ENCODE measurements at places on chromosomes 3 and 15.

- no peak for DNase-seq
These were observed 151.4 kb downstream of the TIGIT start for GRCh38 chr3:114445233-114445632.

DNA sequence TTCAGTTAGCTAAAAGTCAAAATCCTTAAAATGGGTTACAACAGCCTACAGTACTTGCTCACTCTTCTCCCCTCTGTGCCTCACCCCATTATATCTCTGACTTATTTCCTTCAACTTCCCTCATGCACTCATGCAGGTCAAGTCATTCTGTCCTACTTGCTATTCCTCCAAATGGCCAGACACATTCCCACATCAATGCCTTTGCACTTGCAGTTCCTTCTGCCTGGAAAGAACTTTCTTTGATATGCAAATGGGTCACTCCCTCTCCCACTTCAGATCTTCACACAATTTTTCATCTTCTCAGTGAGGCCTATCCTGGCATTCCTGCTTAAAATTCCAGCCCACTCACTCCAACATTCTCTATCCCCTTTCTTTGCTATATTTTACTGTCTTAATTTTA lies 547.2 kb upstream of the TGFBR2 start:
- no peak for DNase-seq

- DNase-seq: no peak
These were observed 1202.3 kb downstream of the NSUN3 start for GRCh38 chr3:95265129-95265528.

DNA sequence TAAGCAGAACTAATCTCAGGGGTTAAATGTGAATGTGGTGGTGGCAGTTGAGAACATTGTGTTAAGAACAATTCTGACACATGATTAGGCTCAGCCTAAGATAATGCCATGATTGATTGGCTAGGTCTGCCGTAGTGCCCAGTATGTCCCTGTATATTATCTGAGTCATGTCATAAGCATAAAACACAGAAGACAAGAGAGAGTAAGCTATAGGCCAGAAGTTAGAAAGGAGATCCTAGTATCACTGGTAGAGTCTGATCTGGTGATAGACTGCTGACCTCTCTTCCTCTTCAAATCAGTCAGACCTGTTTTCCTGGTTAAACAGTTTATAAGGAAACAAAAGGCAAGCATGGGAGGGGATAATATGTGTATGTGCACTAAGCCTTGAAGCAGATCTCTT lies 30.1 kb upstream of the ATP8B4 start:
- no peak for DNase-seq

GRCh38 chr15:87300146-87300545 lies 956.4 kb downstream of the NTRK3 start:
- no peak for DNase-seq

- DNase-seq: no peak
These were observed 62.5 kb upstream of the HRH1 start for GRCh38 chr3:11091791-11092190.

DNA sequence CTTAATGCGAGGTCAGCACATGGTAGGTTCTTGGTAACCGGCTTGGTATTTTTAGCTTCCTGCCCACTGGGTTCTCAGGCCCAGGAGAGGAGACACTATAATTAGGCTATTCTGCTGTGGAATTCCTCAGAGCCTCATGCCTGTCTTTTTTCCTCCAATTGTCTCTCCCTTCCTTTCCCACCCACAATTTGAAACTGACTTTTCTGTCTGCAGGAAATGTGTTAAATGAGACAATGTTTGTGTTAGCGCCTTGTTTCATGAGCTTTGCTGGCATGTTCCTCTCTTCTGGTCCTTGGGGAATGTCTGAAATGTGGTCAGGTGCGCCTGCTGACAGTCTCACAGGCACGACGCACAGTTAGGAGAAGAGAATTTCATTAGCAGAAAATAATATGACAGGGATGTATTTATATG lies 223.6 kb upstream of the CTNNB1 start:
- no peak for DNase-seq

DNA sequence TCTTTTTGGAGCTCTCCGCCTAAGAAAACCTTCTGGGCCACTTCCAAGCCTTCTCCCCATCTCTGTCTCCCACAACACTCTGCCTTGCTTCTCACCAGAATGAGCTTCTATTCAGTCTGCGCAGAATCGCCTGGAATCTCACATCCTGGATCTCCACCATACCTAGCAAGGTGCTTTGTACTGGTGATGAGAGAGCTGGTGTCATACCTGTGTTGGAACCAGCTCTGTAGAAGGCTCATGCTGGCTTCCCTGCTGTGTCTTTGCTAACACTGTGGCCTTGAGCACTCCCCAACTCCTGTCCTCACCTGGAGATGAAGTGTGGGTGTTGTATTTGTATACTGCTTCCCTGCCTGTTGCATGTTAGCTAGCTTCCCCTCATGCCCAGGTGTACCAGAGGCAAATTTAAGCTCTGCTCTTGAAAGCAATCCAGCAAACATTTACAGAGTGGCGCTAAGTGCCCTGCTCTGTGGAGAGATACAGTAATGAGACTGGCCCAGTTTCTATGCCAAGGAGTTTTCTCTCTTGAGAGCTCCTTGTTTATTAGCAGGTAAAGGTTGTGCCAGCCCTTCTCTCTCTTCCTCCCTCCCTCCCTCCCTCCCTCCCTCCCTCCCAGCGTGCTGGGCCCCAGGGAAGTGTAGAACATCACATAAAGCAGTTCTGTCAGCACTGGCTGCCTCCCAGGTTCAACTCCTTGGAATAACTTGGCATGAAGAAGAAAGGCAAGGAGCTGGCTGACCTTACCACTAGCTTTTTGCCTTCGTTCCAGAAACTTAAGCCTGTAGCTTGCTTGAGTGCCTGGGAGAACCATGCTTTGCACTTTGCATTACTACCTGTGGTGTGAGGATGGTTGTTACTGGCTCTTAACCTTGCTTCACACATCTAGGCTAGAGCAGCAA lies 54.9 kb downstream of the TRIM71 start:
- DNase-seq: no peak

DNA sequence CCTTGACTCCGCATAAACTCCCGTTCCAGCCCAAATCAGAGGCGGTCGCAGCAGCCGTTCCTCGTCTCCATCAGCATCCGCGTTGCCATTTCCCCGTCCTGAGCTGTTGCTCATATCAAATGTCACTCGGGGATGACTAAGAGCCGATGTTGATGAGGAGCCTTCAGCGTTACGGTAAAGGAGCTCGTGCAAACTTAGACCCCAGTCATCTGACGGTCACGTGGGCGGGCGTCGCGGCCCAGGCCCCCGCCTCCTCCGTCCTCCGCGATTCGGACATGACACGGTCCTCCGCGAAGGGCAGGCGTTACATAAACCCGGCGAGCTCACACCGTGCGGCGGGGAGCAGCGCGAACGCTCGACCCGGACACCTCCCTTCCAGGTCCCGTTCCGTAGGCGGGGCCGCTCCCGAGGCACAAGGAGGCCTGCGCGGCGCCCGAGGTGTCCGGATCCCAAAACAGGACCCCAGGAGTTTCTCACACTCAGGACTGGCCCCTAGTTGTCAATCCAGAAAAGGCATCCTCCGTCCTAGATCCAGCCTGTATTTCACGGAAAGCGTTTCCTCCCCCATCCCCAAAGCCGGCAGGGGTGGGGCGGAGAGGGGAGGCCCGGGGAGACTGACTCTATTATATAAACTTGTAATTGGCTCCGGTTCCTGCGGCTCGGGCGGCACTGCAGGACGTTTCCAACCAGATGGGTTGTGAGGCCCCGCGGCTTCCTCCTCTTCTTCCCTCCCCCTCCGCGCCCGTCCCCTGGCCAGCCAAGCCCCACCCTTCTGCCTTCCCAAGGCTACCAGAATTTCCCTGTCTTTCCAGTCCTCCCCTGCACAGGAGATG lies 100.0 kb upstream of the IGF1R start:
- DNase-seq: no peak

GRCh38 chr3:41698898-41699297 lies 263.0 kb downstream of the ULK4 start:
- no peak for DNase-seq

DNA sequence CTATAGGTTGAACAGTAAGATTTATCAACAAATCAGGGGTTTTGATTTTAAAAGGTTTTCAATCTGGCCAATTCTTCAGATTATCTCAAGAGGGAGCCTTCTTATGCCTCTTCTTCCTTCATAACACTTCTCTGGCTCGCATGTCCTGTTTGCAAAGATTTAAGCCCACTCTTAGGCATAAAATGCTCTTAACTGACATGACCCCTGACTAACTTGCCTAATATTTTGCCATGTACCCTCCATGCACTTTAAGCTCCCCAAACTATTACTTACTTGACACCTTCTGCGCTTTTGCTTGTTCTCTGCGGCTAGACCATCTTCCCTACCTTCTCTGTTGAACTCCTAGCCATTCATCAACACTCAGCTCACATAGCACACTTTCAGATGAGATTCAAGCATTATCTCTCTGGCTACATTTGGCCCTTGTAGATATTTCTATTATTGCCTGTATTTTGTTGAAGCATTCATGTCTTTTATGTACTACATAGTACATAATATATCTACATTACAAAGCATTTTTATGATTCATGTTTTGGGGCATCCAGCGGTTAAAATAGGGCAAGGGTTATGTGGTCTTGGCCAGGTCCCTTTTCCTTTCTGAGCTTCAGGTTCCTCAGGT lies 1.0 kb upstream of the ARIH1 start:
- DNase-seq: no peak

- no peak for DNase-seq
These were observed 422.1 kb upstream of the TGFBR2 start for GRCh38 chr3:30184091-30184810.
